Iris pigment epithelial cell (primary cell): ENCODE measurements at places on chromosomes 3 and 15.

DNA sequence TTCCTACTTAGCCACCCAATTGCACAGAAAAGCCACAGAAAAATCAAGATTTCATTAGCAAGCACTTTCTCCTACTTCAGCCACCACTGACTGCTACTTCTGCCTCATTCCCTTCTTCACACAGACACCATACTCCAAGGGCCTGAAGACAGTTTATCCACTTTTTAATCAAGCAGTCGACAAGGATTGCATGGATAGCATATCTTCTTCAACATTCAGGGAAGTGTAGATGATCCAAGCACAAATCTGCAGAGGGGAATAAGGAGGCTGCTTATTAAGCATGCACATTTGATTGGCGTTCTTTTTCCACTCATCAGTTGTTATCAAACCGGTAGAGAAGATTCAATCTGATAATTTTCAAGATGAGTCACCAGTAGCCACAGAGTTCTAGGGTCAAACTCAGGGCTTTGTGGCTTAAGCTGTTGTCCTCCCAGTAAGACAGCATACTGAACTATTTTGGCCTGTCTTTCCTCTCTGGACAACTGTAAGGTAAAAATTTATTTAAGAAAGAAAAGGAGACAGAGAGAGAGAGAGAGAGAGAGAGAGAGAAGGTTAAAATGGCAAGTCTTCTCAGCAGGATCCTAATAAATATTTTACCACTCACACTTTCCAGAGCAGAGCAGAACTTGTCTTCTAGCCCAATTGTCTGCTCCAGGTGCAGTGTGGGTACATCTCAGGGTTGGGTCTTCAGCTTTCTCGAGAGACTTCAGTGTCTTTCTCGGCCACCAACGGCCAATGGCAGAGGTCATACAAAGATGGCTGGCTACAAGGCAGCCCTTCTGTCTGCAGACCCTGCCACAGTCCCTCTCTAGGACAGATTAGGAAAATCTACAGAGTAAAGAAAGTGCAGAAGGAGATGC lies 80.6 kb upstream of the BHLHE40 start:
- DNase-seq, result peak; percentile 85

GRCh38 chr3:84318273-84318809 lies 640.4 kb upstream of the CADM2 start:
- DNase-seq, result no peak

DNA sequence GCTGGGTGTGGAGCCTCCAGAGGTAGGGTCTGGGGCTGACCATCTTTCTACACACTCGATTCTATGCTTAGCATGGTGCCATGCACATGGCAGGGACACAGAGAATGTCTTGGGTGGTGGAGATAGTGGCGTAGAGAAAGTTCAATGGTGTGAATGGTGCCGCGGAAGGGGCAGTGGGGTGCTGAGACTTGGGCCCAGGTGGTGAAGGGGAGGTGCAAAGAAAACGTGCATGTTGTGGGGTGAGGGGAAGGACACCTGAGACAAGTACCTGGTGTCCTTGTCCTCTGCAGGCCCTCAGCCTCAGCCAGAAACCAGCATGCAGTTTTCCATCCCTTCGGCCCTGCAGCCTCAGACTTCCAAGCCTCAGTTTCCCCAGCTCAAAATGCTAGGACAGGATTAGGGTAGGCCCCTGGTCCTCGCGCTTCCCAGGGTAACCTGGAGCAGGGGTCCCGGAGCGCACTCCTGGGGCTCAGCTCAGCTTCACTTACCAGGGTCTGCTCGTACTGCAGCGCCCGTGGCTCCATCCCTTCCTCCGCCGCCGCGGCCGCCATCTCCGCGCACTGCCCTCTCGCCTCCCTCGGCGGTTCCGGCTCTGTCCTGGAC lies 375 bp downstream of the CLCN2 start:
- no peak for DNase-seq

DNA sequence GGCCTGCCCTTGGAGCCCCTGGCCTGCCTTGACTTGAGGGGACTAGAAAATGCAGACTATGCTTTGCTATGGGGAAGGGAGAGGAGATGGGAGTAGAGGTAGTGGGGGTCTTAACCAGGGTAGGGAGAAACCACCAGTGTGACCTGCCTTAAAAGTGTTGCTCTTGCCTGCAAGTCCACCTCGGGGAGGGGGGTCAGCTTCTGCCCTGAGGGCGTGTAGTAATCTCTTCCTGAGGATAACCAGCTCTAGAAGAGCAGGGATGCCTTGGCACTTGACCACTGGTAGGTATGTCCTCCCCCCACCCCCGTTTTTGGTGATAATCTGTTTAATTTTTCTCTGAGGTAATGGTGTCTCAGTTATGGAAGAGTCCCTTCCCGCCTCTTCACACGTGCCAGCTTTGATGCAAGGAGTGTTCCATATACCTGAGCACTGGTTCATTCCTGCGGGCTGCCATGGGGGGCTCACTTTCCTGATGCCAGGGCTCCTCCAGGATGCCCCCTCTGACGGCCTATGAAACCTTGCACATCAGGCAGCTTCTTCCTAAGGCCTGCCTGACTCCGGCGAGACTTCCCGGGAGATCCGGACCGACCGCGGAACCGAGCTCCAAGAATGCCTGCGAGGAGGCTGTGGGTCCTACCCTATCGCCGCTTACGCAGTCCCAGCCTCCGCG lies 780 bp upstream of the P4HTM start:
- no peak for DNase-seq

DNA sequence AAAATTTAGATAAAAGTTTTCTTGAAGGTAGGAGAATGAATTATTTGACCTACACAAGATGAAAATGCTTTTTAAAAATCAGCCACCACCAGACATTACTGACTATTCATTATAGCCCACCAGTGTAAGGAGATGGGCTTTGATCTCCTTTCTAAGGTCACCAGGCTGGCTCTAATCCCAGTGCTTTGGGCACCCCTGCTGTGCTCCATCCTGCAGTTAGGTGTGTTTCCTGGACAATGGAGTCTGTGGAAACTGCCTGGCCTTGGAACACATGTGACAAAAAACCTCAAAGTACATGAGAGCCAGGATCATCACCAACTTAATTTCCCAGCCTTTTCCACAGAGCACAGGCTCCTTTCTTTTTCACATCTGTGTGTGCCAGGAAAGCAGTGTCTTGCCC lies 260.9 kb downstream of the CHST2 start:
- no peak for DNase-seq
